AG08396 (cell line): ENCODE measurements at places on chromosomes 4 and X.
A peak's percentile ranks its signal among the peaks of the same experiment; 100 is the strongest.

- no peak for DNase-seq
Measured at GRCh38 chr4:18980516-18981233, 959.1 kb upstream of the LCORL start.

GRCh38 chr4:186904101-186904500, 180.4 kb upstream of the FAT1 start:
- peak; percentile 68 for DNase-seq

DNA sequence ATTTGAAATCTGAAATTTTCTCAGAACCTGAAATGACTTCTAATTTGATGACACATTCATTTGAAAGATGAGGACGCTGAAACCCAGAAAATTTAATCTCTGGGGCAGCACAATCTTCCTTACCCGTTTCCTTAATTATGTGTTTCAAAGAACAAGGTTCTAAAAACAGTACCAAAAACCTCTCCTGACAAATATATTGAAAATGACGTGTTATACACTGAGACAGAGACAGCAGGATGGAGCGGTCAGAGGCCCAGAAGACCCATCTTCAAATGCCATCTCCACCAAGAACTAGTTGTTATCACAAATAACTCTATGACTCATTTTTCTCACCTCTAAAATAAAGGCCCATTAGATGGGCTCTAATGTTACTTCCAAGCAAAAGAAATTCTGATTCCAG, 177.3 kb downstream of the NSUN7 start:
- DNase-seq: no peak

DNA sequence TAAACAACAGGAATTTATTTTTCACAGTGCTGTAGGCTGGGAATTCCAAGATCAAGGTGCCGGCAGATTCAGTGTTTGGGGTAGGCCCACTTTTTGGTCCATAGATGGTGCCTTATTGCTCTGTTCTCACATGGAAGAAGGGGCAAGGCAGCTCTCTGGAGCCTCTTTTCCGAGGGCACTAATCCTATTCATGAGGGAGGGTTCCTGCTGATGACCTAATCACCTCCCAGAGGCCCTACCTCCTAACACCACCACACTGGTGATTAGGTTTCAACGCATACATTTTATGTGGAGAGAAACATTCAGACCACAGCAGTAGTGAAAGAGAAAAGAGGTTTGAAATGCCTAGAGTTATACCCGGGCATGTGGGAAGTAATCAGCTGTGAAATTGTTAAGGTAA, 1.4 kb upstream of the POLA1 start:
- no peak for DNase-seq

GRCh38 chr4:2768124-2768523, 12.0 kb upstream of the TNIP2 start:
- no peak for DNase-seq

GRCh38 chr4:153521999-153522801, 56.0 kb downstream of the TMEM131L start:
- DNase-seq: no peak

DNA sequence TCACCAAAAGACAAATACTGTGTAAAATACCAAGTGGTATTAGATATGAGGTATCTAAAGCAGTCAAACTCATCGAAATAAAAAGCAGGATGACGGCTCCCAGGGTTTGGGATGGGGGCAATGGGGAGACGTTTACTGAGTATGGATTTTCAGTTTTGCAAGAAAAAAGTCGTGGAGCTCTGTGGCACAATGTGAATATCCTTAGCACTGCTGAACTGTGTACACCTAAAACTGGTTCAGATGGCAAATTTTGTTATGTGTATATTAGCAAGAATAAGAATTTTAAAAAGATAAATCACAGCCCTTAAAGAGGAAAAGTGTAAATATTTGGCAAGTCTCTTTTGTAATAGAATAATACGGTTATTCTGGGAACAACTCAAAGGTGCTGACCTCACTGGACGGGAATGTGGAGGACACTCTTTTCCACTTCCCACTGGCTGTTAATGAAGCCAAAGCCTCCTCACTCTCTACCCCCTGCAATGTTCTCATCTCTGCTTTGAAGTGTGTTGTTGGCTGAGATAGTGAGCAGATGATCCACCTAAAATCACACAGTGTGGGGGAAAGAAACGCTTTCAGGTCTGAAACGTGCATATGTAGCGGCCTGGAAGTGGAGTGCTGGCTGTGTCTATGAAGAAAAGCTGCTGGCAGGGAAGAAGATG, 49.2 kb downstream of the SEL1L3 start:
- DNase-seq: peak; percentile 41

GRCh38 chr4:155802190-155802959, 43.6 kb downstream of the GUCY1B1 start:
- no peak for DNase-seq

DNA sequence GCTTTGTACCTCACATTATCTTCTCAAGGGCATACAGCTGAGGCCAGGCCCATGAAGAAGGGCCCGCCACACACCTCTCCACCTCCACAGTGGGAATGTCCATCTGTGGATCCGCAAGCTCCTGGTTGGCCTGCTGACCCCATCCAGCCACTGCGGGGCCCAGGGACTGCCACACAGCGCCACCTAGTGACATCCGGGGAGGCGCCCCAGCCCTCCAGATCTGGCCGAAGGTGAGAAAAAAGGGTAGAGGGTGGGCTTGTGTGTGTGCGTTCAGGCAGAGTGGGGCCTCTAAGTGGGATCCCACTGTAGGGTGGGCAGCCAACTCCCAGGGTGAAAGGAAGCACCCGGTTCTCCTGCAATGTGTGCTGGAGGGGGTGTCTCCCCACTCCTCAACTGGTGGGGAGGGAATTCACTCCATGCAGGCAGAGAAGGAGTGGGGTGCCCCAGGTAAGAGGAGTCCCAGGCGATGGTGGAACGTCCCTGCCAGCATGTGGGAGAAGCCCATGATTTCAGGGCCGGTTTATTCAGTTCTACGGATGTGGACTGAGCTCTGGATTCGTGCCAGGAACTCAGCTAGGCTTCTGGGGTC, 117.3 kb downstream of the ENPP6 start:
- no peak for DNase-seq

GRCh38 chr4:36152735-36153134, 91.6 kb downstream of the ARAP2 start:
- DNase-seq: no peak

GRCh38 chr4:117385526-117385925, 300.1 kb upstream of the TRAM1L1 start:
- no peak for DNase-seq

DNA sequence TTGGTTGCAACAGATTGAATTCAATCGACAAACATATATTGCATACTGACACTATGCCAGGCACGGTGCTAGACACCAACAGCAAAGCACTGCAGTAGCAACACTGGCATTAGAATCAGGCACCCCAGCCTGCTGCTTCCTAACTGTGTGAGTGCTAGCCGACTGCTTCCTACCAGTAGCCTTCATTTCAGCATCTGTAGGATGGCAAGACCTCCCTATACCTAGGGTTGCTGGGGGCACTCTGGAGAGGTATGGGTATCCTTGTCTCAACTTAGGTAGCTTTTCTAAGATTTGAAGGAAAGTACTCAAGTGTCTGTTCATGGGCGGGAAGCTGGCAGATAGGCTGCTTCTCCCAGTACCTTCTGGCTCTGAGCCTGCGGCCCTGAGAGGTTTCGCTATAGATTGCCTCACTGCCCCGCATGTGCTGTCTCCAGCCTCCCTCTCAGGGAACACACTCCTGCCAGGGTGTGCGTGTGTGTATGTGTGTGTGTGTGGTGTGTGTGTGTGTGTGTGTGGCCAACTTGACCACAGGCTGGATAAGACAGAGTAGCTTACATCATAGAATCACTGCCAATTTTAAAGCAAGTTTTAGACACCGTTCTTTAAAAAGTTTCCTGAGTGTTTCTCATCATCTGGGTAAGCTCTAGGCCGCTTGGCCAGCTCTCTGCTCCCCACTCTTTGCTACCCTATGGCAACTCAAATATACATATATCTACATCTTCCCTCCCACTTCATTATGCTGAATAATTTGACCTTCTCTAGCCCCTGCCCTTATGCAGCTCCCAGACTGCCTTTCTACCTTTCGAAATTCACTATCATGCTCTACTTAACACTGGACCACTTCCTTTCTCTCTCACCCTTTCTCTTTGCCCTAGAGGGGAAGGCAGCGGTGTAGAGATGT, 97.0 kb upstream of the PJA1 start:
- DNase-seq: no peak

DNA sequence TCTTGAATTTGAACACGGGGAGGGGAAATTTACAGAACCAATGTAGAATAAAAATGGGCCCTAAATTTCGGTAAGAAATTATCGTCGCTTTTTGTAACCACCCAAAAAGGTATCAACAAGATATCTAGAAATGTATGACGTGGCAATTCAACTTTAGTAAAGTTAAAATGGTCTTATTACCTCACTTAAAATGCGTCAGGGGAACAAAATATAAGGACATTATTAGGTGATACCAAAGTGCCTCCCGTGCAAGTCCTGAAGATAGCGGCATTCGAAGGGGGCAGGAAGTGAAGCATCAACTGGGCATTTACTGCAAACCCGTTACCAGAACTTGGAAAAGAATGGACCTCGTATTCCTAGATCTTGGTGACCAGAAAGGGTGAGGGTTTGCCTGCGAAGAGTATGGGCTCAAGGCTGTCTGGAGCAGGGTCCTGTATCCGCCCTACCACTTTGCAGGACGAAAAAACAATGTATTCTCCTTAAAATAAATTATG, 980 bp downstream of the AP1S2 start:
- no peak for DNase-seq

- no peak for DNase-seq
Measured at GRCh38 chrX:18883234-18883960, 100.5 kb downstream of the PHKA2 start.

- no peak for DNase-seq
Measured at GRCh38 chrX:13093529-13094140, 49.2 kb upstream of the FAM9C start.

GRCh38 chr4:177119021-177119471, 190.6 kb upstream of the NEIL3 start:
- no peak for DNase-seq

- no peak for DNase-seq
Measured at GRCh38 chr4:4658052-4658451, 116.2 kb upstream of the STX18 start.

DNA sequence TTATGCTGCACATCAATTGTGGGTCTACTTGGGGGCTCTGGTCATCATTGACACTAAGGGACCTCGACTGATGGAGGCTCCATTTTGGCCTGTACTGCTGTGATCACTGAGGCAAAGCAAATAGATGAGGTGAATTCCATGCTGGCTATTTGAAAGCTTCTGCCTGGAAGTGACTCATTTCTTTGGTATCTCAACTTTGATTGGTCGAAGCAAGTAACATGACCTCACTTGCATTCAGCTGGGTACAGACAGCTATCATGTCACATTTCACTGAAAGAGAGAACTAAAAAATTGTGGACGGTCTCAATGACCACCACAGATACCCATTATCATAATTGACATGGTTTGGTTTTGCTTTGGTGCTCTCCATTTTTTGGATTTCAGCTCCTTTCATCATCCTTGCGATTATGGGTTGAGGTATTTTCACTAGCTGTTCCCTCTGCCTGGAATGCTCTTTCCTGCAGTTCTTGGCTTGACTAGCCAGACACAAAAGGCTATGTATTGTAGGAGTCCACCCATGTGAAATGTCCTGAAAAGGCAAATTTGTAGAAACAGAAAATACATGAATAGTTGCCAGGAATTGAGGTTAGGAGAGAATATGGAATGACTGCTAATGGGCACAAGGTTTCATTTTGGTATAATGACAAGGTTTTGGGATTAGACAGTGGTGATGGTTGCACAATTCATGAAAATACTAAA, 369.2 kb upstream of the LCORL start:
- DNase-seq: peak; percentile 3

DNA sequence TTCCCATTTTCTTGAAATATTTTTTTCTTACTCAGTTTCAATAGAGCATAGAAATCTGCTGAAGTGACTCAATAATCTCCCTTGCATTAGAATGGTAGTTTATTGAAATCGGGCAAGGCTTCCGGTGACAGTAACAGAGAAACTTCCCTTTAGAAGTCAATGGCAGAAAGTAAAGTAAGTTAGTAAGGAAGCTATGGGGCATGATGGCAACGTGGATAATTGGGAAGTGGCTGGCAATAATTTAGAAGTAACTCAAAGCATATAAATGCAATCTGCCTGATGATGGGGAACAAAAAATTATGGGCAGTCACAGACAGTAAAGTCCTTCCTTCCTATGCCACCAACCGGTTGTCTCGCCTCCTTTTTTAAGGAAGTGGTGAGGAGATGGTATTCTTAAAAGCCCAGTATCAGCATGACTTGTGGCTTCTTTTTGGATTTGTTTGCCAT, 7.6 kb downstream of the CYBB start:
- DNase-seq: no peak

GRCh38 chrX:104564921-104565703, 887 bp upstream of the IL1RAPL2 start:
- no peak for DNase-seq
